ENCODE measurements at places on chromosomes 5 and 9.

DNA sequence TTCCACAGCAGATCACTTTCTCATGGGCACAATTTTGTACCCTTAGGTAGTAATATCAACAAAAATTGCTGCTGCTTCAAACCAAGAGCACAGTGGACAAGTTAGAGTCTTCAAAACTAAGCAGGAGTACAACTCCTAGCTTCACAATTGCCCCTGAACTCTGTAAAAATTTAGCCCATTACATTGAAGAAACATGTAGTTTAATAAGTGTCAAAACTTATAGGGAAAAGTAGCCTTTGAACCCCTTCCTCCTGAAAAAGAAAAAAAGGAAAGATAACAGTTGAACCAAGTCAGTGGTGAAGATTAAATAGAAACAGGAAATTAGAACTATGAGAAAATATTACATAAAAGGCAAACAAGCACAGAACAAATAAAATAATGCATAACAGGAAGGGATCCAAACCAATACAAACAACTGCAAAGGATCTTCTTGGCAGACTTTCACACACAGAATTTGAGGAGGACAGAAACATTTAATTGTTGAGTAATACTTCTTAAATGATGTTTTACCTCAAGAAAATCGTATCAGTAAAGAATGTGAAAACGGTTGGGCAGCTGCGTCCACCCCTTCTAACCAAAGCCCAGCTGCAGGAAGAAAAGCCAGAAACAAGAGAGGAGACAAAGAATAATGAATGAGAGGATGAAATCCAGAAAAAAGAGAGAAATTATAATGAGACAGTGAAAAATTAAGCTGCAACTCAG lies 636.0 kb downstream of the NR2F1-AS1 start:
- no peak for DNase-seq

DNA sequence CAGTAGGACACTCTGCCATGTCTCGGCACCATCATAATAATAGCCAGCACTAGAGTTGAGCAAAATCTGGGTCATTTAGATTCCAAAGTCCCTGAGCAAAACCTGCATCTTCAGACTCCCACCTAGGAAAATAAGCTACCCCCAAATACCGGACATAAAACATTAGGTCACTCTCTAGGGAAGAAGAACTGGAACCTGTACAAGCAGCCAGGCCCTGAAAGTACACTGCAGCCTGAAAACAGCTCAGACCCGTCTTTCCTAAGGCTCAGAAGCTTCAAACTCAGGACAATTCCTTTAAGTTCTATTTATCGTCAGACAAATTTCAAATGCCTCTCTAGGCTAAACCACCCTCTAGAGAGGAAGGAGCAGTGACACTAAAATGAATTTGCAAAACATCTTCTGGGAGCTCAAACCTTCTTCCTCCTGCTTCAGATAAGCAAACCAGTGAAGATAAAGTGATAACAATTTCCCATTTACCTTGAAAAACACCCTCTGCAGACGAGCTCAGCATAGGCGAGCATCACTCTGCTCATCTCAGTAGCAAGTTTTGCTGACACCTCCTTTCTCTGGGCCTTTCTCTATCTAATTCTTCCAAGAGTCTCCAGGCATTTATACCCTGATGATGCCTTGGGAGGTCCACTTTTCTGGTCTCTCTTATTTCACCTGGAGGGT lies 34.0 kb downstream of the ADAM19 start:
- DNase-seq, result peak; percentile 56

DNA sequence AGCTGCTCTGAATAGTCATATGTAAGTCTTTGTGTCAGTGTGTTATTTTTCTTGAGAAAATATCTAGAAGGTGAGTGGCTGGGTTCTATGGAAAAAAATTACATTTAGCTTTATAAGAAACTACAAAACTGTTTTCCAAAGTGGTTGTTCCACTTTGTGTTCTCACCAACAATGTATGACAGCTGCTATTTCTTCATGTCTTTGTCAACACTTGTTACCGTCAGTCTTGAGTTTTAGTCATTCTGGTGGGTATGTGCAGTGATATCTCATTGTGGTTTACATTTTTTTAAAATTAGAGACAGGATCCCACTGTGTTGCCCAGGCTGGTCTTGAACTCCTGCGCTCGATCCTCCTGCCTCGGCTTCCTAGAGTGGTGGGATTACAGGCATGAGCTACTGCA lies 246.4 kb downstream of the PJA2 start:
- DNase-seq, result no peak

- no peak for DNase-seq
Measured at GRCh38 chr5:170439944-170440269, 50.7 kb upstream of the KCNMB1 start.

- no peak for DNase-seq
Measured at GRCh38 chr9:98159790-98160189, 32.6 kb downstream of the CORO2A start.

GRCh38 chr5:135609981-135610380 lies 31.2 kb upstream of the CXCL14 start:
- no peak for DNase-seq

GRCh38 chr5:81749561-81750307 lies 1.2 kb downstream of the SSBP2 start:
- DNase-seq, result peak; percentile 37
